ENCODE measurements at places on chromosomes 16 and 17. TPM values are rescaled to one million over a fixed set of nuclear protein-coding genes. Genes with fewer than 3 reads are reported as not detected.

DNA sequence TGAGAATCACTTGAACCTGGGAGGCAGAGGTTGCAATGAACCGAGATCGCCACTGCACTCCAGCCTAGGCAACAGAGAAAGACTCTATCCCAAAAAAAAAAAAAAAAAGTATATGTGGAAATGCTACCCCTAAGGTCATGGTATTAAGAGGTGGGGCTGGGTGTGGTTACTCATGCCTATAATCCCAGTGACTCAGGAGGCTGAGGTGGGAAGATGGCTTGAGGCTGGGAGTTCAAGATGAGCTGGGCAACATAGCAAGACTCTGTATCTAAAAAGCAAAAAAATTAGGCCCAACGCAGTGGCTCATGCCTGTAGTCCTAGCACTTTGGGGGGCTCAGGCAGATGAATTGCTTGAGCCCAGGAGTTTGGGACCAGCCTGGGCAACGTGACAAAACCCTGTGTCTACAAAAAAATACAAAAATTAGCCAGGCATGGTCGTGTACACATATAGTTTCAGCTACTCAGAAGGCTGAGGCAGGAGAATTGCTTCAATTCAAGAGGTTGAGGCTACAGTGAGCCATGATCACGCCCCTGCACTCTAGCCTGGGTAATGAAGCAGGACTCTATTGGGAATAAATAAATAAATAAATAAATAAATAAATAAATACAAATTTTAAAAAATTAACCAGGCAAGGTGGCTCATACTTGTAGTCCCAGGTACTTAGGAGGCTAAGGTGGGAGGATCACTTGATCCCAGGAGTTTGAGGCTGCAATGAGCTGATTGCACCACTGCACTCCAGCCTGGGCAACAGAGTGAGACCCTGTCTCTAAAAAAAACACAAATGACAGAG lies 32.3 kb upstream of the NUFIP2 start:
- DNase-seq = no peak

GRCh38 chr16:2235695-2236336 lies 428 bp upstream of the DNASE1L2 start:
- DNase-seq = no peak

The CRYBA1 gene
- total RNA-seq = 0.43 TPM

DNA sequence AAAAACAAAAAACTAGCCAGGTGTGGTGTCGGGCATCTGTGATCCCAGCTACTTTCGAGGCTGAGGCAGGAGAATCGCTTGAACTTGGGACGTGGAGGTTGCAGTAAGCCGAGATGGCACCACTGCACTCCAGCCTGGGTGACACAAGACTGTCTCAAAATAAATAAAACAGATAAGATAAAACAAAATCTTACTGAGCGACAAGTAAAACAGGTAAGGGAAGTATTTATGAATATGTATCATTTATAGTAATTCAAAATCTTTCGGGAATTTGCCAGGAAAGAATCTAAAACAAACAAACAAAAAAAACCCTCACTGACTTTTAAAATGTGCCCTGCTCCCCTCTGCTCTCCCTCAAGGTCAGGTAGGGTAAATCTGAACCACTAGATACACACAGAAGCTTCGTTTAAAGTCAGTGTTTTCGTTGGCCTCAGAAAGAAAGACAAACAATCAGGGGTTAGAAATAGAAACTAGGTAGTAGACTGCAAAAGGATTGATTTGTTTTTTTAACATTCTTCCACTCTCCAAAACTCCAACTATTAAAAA lies 2.1 kb downstream of the PRPSAP1 start:
- no peak for DNase-seq

DNA sequence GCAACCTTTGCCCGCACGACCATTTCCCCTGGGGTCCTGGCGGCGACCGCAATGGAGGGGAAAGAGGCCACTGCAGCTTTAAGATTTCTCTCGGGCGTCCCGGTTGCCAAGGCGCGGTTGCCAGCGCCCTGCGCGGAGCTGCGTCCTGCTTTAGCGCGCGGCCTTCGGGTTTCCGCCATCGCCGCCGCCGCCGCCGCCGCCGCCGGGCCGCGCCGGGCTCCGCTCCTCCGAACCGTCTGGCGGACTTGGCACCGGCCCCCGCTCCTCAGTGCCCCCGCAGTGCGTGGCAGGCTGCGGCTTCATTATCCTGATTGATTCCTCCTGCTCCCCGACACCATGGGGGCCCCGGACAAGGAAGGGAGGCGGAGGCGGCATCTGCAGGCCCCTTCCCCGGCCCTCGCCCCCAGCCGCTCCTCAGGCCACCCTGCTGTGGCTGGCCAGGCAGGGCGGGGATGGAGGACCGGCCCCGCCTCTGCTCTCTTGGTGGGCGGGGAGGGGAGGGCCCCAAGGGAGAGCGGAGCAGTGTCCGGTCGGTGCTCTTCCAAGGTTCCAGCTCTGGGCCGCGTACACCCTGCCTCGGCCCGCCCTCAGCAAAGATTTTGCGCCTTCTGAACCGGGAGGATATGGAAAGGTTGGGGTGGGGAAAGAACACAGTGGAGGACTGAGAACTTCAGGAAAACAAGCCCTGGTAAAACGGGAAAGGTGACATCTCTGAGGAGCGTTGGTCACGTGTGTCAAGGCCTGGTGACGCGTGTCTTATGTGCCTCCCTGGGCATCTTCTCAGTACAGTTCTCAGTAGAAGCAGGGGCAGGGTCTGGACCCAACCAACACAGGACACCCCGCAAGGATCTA lies 34.0 kb downstream of the NEUROD2 start:
- DNase-seq = peak; percentile 77

DNA sequence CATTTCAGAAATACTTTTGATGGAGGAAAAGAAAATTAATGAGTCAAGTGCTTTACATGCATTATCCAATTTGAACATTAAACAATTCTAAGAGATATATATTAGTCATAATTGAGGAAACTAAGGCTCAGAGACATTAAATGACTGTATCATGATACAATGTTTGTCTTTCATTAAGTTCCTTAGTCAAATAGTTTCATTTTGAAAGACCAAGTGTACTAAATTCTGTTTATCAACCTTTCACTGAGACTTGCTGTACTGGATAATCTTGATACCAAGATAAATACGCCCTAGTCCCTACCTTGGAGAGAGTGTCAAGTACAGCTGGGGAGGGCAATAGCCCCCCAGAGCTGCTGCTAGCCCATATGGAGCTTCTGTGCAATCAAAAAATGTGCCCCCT lies 24.2 kb downstream of the TOM1L2 start:
- no peak for DNase-seq

DNA sequence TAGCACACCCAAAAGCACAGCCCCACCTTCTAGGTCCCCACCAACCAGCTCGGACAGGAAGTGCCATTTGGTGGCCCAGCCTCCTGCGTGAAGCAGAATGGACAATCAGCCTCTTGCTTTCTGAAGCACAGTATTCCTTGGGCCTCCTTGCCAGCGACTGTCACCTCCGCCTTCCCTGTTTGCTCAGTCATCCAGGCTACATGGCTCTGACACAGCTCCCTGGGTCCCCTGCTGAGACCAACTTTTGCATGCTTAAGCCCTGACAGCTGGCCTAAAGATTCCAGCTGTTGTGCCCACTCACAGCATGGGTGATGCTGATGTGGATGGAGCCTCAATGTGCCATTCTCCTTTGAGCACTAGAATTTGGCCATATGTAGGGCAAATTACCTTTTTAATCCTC lies 4.5 kb upstream of the CACNG5 start:
- no peak for DNase-seq

The SULT1A2 gene
- not detected for total RNA-seq

- no peak for DNase-seq
Observed at GRCh38 chr16:10988164-10988803, 43.9 kb downstream of the CLEC16A start.

DNA sequence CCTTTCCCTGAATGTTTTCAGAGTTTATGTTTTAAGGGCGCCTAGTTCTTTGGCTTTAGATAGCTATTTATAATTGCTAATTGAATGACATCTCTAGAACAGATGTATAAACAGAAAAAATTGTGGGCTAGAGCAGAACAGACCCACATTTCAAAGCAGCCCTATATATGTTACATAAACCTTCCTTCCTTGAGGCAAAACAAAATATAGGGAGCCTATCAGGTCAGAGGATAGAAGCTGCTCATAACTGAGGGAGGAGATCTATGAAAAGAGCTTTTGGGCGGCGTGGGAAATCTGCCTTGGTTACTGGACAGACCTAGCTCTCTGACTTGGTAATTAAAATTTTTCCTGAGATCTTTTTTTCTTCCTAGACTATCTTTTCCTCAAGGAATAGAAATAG lies 68.4 kb downstream of the SPAG9 start:
- no peak for DNase-seq

The KRT20 gene
- not detected for total RNA-seq

The MYH2 gene
- not detected for total RNA-seq

GRCh38 chr16:11501632-11502031 lies 85.1 kb downstream of the LITAF start:
- DNase-seq = no peak

The HBM gene
- total RNA-seq = not detected

- DNase-seq = no peak
Observed at GRCh38 chr17:35460354-35460851, 11.8 kb upstream of the SLFN13 start.

The ANKRD11 gene
- 69.5 TPM for total RNA-seq

The TEX19 gene
- under 0.01 TPM for total RNA-seq

GRCh38 chr17:78621720-78622490 lies 44.7 kb upstream of the DNAH17 start:
- DNase-seq = no peak

GRCh38 chr16:71373073-71373472 lies 14.6 kb downstream of the CALB2 start:
- peak; percentile 69 for DNase-seq

DNA sequence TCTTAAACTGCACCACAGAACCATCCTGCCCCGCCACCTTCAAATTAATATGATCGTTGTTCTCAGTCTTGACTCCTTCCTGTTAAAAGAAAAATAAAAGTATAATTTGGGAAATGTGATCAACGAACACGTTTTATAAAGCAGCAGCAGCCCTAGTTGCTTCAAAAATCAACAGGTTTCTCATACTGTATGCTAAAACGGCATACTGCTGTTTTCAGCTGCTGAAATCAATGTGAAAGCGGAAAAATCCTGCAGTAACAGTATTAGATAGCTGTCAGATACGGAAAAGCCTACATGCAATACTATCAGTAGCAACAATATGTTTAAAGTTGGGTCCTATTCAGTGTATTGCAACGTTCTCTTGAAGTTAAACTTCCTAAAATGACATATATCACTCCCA lies 1.6 kb downstream of the SUMO2 start:
- DNase-seq = no peak

DNA sequence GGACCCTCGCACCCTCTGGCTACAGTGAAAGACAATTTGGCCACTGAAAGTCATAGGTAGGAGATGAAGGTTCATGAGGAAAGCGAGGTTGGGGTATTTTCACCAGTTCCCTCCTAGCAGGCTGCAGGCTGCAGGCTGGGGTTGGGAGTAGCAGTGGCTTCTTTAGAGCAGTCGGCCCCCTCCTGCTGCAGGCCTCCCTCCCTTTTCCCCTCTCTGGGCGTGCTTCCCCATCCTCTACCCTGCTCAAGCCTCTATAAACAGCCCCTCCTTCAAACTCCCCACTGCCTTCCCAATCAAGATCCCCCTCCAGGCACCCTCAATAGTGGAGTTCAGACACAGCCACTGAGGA lies 41.8 kb downstream of the GAS7 start:
- DNase-seq = no peak

GRCh38 chr17:50372222-50372757 lies 694 bp downstream of the MRPL27 start:
- DNase-seq = no peak

- DNase-seq = no peak
Observed at GRCh38 chr16:54026456-54026855, 260.1 kb downstream of the IRX3 start.

GRCh38 chr16:69003500-69003899 lies 102.0 kb upstream of the HAS3 start:
- no peak for DNase-seq

The RPRML gene
- total RNA-seq = not detected

The MT1G gene
- not detected for total RNA-seq

DNA sequence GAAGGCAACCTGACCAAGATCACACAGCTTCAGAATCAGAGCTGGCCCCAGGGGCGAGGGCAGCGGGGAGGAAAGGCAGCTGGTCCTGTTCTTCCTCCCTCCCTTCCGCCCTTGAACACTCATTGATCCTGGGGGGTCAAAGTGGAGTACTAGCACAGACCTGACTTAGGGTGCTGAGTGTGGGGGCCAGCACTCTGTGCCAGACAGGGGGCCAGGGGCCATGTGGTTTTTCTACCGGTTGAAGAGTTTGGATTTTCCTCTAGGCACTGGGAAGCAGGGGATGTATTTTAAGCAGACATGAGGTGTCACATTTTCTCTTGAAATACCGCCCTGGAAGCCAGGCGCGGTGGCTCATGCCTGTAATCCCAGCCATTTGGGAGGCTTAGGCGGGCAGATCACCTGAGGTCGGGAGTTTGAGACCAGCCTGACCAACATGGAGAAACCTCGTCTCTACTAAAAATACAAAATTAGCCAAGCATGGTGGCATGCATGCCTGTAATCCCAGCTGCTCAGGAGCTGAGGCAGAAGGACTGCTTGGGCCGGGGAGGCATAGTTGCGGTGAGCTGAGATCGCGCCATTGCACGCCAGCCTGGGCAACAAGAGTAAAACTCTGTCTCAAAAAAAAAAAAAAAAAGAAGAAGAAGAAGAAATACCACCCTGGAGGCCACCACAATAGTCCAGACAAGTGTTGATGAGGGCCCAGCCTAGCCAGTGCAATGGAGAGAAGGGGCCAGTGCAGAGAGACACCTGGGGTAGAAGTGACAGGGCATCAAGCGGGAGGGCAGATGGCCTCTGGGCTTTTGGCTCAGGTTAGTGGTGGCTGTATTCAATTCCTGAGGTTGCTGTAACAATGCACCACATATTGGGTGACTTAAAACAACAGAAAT lies 15.3 kb downstream of the OSBPL7 start:
- no peak for DNase-seq

The AURKB gene
- 19.0 TPM for total RNA-seq

DNA sequence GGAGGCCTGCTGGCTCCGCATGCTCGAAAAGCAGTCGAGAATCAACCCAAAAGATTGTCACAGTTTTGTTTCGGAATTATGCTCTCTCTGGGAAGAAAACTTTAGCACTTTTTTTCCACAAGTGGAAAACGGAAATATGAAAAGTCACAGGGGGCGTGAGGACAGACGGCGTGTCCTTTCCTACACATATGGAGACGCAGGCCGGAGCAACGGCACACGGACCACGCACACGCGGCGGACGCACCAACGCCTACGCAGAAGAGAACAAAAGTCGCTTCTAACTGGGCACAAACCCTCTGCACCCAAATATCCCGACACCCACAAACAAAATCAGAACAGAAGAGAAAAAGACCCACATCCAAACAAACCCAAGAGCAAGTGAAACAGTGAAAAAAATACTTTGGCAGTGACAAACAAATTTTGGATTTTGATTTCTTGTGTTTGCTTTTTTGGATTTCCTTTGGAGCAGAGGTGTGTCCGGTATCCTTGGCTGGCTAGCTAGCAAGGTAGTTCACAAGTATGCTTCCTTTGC lies 9.3 kb upstream of the PABPN1L start:
- no peak for DNase-seq

GRCh38 chr17:68670967-68671693 lies 70.0 kb upstream of the FAM20A start:
- no peak for DNase-seq

GRCh38 chr16:30760001-30760559 lies 1.8 kb downstream of the CFAP119 start:
- no peak for DNase-seq

All from fibroblast of villous mesenchyme (primary cell).